ENCODE measurements at places on chromosomes 7 and 10.

DNA sequence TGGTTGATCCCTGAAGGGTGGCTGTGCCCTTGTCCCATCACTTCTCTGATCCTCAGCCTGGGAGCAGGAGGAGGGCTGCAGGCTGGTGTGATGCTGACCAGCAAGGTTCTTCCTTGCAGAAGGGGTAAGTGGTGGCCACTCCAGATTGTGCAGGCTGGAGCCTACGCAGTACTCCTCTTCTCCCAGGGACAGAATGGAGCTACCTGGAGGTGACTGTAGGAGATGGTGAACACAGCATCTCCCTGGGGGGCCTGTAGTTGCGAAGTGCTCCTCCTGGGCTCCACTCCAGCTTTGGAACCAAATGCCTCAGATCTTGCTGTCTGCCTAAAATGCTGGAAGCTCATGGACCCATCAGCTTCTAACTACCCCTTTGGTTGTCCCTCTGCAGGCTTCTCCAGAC lies 323.6 kb upstream of the PODXL start:
- DNase-seq, result no peak

- no peak for DNase-seq
Measured at GRCh38 chr7:70775570-70776156, 356.3 kb upstream of the GALNT17 start.

DNA sequence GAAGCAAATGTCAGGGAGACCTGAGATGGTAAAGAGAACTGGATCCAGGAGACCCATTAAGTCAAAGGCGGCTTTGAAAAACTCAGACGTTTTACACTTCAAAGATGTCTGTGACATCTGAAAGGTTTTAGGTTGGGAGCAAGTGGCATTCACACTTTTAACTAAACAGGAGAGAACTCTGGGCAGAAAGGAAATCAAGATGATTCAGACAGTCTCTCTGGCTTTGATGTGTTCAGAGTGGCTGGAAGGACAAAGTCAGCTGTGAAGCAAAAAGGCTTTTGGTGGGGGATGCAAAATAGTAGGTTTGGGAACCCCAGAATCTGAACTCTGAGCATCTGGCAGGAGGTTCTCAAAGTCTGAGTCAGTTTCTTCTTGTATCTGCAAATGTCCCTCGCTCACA lies 66.6 kb downstream of the PRKCQ start:
- DNase-seq, result no peak

DNA sequence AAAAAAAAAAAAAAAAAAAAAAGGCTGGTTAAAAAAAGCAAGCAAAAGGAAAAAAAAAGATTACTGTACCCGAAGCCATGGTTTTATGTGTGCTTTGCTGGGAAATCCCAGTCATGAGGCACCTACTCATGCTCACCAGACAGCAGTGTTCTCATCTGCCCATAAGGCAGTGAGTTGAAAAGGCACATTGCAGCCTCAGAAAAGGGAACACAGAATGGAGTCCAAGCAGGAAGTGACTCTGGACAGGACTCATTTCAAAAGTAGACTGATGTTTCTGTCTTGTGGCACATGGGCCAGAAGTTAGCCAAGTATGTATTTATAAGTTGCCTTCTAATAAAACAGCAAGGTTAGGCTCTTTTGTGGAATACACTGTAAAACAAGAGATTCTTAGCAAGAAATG lies 40.2 kb downstream of the PDSS1 start:
- DNase-seq, result no peak

- no peak for DNase-seq
Measured at GRCh38 chr7:2628130-2628482, 3.7 kb upstream of the TTYH3 start.

GRCh38 chr10:17685233-17685840 lies 41.4 kb downstream of the STAM start:
- DNase-seq, result no peak

DNA sequence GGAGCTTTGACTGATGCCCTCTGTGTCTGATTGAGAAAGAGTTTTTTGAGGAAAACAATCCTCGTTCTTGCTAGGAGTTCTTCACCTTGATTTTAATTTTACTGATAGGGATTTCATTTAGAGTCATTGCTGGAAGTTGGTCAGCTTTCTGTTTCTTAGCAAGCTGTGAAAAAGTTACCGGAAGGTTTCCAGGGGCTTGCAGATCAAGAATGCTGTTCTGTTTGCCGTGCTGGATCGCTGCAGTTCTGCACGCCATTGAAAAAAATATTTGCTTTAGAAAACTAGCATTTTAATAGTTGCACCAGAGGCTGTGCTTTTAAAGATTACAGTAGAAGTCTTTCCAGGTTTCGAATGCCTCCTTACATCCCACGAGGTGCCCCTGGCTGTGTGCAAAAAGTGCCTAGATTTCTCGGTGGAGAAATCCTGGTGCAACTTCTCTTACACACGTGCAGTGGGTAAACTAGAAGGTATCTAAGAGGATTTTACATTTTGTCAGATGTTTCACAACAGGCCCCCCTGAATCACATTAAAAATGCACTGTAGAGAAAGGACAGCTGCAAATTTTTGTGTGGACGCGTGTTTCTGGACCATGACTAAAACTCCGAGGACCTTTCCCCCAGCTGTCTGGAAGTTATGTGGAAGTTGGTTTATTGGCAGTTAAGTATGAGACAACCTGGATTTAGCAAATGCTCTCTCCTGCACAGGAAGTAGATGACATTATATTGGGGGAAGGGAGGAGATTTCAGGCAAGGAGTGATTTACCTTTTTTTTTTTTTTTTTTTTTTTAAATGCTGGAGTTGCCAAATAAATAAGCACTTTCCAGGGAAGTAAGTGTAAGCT lies 5.8 kb downstream of the TCF7L2 start:
- DNase-seq, result no peak

GRCh38 chr7:82080254-82080927 lies 310.5 kb upstream of the HGF start:
- DNase-seq, result no peak

GRCh38 chr7:128891942-128892269 lies 18.6 kb downstream of the KCP start:
- no peak for DNase-seq

GRCh38 chr10:119373294-119374102 lies 166.1 kb downstream of the GRK5 start:
- no peak for DNase-seq

- DNase-seq, result no peak
Measured at GRCh38 chr7:70698219-70698832, 433.6 kb upstream of the GALNT17 start.

GRCh38 chr10:117449636-117450035 lies 74.4 kb upstream of the PDZD8 start:
- DNase-seq, result no peak
